T-helper 1 cell treated with Interleukin-12 subunit alpha and Interleukin-12 subunit beta and Interleukin-4 antibody, amounts not matched to agents 30 ng/mL and 1 ng/mL, for 36 hours (primary cell): ENCODE measurements at places on chromosomes 16 and 17. TPM values are rescaled to one million over a fixed set of nuclear protein-coding genes. Genes with fewer than 3 reads are reported as not detected.

TCAP gene
- 1.6 and 1.7 TPM in 2 replicates for total RNA-seq

BCL6B gene
- total RNA-seq, result 2.2 and 2.5 TPM in 2 replicates

NETO2 gene
- 12.0 and 12.4 TPM in 2 replicates for total RNA-seq

PRM2 gene
- total RNA-seq, result not detected in 2 replicates

OR4D1 gene
- 0.47 and 0.66 TPM in 2 replicates for total RNA-seq

TP53TG3 gene
- total RNA-seq, result not detected in 2 replicates
